ENCODE measurements at places on chromosomes 1 and 21. TPM values are rescaled to one million over a fixed set of nuclear protein-coding genes. Genes with fewer than 3 reads are reported as not detected.

Gene TPTE
- not detected for total RNA-seq

Gene FTCD
- total RNA-seq: not detected

Gene SPRR1A
- not detected for total RNA-seq

Gene REN
- total RNA-seq: not detected

Gene IL24
- total RNA-seq: not detected

Gene PRUNE1
- 17.9 TPM for total RNA-seq

Gene MROH9
- total RNA-seq: not detected

Gene AK5
- total RNA-seq: 2.1 TPM

Gene KIAA1614
- total RNA-seq: 7.9 TPM

Gene SPATA1
- total RNA-seq: not detected

Gene MLLT11
- total RNA-seq: 0.24 TPM

Gene GUCA2B
- not detected for total RNA-seq

Gene TAS1R1
- total RNA-seq: 0.45 TPM

Gene ETV3L
- total RNA-seq: not detected

Gene LMX1A
- not detected for total RNA-seq

Gene LRRC7
- 0.57 TPM for total RNA-seq

Gene HMCN1
- total RNA-seq: 5.6 TPM

Gene SMPDL3B
- total RNA-seq: 1.8 TPM

Gene FAM78B
- total RNA-seq: 1.1 TPM

Gene LINGO4
- 0.94 TPM for total RNA-seq

Gene ATPAF1
- 32.3 TPM for total RNA-seq

Gene COL11A1
- not detected for total RNA-seq

Gene TOMM40L
- total RNA-seq: 10.1 TPM

Gene C8B
- not detected for total RNA-seq

Gene DPT
- total RNA-seq: 7.2 TPM

Gene LENEP
- total RNA-seq: not detected

Gene MCOLN2
- 3.2 TPM for total RNA-seq

Gene SPRR2B
- not detected for total RNA-seq

Gene XKR8
- 6.1 TPM for total RNA-seq

Gene PROK1
- total RNA-seq: not detected
